ENCODE measurements at places on chromosomes 7 and 10.
A peak's percentile ranks its signal among the peaks of the same experiment; 100 is the strongest.

DNA sequence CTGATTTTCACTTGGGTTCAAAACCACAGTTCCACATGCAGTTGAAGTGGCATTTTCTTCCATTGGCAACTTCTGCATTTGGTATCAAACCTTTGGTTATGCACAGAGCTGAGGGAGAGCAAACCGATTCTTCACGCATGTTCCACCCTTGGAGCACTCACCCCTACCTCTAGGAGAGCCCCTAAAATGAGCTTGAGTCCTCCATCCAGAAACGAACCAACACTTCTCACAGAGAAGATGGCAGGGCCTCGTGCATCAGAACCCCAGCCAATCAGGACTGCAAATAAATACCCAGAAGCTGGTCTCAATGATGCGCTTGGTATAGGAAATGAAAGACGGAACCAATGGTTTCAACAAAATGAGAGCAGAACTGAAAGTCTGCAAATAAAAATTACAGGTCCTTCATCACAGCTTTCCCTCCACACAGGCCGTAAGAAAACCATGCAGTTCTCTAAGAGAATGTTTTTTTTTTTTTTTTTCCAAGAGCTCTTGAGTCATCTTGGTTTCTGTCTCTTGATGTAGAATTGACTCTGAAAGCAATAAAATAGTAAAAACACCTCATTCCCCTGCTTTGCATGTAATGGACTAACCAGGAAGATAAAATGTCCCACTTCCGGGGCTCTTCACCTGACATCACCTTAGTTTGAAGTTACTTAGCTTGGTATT lies 23.9 kb downstream of the KLF6 start:
- peak; percentile 38 for DNase-seq

- DNase-seq: no peak
Measured at GRCh38 chr7:12557282-12557681, 13.2 kb upstream of the SCIN start.

DNA sequence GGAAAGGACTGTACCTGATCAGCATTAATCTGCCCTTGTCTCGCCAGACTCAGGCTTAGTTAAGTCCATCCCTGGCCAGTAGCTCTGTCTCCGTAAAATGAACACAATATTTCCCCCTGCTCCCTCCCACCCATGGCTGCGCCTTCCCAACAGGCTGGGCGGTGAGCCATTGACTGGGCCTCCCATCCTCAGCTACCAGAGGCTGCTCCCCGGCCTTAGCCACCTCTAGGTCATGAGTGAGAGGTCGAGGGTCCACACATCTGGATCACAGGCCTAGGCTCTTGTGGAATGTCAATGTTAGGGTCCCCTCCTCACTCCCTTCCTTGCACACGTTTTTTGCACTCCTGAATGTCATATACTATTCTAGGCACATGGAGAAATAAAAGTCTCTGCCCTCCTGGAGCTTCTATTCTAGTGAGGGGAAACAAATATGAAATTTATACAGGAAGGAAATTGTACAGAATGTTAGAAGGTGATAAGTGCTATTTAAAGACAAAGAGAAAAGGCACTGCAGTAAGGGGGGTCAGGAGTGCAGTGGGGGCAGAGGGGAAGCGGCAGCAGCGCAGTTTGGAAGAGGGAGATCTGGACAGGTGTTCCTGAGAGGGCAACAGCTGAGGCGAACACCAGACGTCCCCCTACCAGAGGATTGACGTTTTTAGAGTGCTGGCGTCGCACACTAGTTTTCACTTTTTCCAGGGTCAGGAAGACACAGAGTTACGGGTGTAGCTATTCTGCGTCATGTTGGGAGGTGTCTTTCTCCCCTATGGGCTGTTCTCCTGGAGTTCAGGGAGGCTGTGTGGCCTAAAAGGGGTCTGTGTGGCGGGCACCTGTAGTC lies 17.2 kb upstream of the EIF5AL1 start:
- DNase-seq: no peak

DNA sequence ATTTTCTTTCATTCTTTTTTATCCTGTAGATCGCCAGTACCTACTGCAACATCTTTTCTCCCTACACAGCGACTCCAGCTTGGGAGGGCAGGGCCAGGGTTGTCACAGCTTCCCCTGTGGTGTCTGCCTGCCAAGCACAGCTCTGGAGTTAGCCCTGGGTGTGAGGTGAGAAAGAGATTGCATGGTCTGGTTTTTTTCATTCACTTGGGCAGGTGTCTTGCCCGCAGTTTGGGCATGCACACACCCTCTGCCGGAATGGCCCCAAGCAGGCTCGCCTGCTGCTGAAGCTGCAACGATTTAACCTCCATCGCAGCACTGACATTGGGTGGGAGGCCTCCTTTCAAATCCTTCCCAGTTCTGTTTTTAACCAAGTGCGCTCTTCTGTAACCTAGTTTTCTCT lies 132.8 kb downstream of the WNT2 start:
- DNase-seq: no peak

DNA sequence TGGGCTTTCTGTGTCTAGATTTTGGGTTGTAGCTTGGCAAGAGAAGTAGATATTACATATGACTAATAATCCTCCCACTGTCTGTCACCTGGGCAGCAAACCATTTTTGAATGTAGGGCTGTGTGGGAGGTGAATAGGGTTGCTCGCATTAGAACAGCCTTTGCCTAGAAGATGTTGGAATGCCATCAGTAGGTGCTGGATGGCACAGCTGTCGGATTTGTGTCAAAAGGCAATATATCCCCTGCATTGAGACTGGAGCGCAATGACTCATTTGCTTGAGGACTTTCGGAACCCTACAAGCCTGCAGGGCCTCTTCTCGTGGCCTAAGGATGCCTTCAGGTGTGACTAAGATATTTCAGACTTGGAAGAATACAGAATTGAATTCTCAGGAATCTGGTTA lies 323.8 kb downstream of the GPR158 start:
- DNase-seq: no peak

- no peak for DNase-seq
Measured at GRCh38 chr7:28623105-28623730, 210.9 kb downstream of the CREB5 start.

DNA sequence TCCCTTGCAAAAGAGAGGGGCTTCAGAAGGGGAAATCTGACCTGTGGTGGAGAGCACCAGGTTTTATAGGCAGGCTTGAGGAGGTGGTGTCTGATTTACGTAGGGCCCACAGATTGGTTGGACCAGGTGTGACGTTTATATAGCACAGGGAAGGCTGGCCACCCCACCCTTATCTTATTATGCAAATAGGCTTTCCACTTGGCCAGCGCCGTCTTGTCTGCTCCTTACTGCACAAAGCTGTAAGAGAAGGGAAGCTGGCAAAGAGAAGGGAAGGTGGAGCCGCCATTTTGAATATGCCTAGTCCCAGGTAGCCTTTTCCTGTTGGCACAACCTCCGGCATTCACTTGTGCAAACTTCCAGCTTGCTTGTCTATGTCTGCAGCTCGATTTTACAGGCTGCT lies 221.4 kb downstream of the GATA3 start:
- DNase-seq: no peak

- DNase-seq: no peak
Measured at GRCh38 chr10:113235508-113235907, 285.5 kb downstream of the TCF7L2 start.

- DNase-seq: peak; percentile 79
Measured at GRCh38 chr7:22675917-22676343, 51.1 kb upstream of the IL6 start.

- DNase-seq: no peak
Measured at GRCh38 chr10:127215866-127216265, 19.5 kb upstream of the INSYN2A start.

DNA sequence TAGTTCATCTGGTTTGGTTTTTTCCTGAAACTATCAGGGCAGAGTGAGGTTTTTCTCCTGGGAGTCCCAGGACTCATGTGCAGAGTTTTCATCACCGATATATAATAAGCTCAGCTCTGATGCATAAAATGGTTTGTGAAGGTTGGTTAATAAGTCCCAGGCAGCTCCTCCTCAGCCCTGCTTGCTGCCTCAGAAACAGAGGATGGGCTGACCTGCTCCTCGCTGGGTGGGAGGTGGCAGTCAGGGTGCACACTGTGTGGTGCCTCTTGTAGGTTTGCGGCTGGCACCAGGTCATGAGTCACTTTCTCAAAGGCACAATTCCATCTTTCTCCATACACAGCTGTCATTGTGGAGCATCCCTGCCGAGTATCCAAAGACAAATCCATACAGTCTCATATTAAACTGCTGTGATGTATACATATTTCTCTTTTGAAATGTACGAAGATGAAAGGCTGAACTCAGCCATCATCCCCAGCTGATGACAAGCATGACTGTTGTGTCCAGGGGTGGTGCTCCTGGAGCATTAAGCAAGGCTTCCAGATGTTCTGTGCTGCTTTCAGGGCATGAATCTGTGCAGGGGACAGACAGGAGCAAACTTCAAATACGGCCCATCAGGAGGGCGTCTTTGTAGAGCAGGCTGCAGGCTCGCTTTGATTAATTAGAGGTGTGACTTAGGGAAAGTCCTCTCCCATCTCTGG lies 125.7 kb upstream of the NPS start:
- DNase-seq: no peak

- no peak for DNase-seq
Measured at GRCh38 chr10:90652519-90652918, 205.3 kb downstream of the HTR7 start.

DNA sequence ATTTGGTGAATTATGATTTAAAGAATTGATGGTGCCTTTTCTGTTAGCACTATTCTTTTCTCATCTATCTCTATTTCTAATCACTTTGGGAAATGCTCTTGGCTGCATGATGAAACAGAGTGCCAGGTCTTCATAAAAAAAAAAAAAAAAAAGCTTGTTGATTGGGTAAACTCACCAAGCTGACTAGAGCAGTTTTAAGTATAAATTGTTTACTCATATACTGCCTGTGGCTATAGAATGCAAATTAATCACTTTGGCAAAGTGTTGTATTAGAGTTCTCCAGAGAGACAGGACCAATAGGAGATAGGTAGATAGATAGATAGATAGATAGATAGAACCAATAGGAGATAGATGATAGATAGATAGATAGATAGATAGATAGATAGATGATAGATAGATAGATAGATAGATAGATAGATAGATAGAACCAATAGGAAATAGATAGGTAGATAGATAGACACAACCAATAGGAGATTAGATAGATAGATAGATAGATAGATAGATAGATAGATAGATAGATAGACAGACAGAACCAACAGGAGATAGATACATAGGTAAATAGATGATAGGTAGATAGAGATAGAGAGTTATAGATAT lies 20.1 kb upstream of the TBXAS1 start:
- no peak for DNase-seq

GRCh38 chr10:121262774-121263430 lies 335.3 kb downstream of the FGFR2 start:
- no peak for DNase-seq

GRCh38 chr7:14380881-14381280 lies 391.4 kb upstream of the ETV1 start:
- no peak for DNase-seq

DNA sequence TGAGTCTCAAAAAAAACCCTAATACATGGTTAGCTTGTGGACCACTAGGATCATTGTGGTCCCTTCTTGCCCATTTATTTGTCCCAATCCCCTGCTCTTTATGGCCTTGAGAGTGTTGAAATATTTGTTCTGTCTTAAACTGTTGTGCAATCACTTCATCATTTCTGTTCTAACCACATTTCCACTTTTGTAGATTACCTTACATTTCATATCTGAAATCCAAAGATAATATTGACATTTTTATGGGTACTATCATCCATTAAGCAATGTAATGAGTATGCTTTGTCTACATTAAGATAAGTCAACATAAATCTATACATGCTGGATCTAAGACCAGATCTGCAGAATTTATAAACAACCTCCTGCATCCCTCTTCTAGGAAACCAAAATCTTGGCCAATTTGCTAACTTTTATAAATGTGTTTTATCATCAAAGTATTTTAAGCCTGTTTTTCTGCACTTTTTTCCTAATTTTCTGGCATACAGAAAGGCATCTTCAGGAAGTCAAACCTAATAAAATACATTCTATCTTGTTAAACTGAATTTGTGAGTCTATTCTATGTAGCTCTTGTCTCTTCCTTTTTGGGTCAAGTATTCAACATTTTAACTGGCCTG lies 359.4 kb upstream of the CELF2 start:
- no peak for DNase-seq

- DNase-seq: no peak
Measured at GRCh38 chr7:73345538-73345937, 17.6 kb downstream of the FKBP6 start.

DNA sequence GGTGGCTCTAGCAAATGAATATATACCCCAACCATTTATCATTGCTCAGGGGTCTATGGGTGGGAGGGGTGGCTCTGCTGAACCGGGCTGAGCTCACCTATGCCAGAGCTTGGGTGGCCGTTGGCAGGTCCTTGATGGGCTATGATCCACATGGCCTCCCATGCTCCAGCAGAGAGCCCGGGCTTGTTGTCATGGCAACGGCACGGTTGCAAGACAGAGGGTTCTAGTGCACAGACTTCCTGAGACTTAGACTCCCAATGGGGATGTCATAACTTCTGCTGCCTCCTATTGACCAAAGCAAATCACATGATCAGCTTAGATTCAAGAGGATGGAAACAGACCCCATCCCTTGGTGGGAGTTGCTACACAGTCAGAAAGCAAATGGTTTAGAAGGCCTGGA lies 36.4 kb upstream of the CARD11 start:
- DNase-seq: no peak

- no peak for DNase-seq
Measured at GRCh38 chr7:13988731-13989125, 738 bp downstream of the ETV1 start.

DNA sequence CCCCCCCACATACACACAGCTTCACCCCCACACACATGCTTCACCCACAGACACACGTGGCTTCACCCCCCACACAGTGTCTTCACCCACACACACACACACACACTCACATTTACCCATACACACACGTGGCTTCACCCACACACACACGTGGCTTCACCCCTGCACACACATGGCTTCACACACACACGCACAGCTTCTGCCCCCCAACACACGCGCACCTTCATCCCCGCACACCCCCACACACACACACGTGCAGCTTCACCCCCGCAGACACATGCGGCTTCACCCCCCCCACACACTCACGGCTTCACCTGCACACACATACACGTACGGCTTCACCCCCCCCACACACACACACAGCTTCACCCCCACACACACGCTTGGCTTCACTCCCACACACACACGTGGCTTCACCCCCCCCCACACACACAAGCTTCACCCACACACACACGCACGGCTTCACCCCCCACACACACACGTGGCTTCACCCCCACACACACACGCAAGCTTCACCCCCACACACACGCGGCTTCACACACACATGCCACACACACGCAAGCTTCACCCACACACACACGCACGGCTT lies 82.4 kb downstream of the NKX6-2 start:
- no peak for DNase-seq

- no peak for DNase-seq
Measured at GRCh38 chr7:66146701-66147100, 32.1 kb downstream of the CRCP start.

DNA sequence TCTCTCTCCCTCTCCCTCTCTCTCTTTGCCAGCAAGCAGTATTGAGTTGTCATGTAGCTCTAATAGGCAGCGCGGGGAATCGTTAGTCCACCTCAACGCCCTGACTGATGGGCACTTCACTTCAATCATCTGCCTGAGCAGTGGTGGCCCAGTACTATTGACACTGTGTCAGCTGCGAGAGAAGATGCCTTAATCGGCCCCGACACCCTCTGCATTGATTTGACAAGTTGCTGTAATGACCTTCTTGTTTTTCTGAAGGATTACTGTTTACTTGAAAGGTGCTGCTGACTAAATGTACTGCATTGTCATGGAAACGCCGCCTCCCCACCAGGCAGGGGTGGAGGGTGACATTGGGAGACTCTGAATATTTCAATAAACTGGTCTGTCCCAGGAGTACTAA lies 913.8 kb downstream of the KCNMA1 start:
- DNase-seq: no peak

GRCh38 chr7:20284003-20284770 lies 46.5 kb upstream of the ITGB8 start:
- DNase-seq: no peak

- no peak for DNase-seq
Measured at GRCh38 chr10:124837687-124838086, 36.1 kb downstream of the ABRAXAS2 start.

Data from CD4-positive, alpha-beta T cell treated with Interleukin-17A for 1 hour (primary cell).